ENCODE measurements at places on chromosomes 11 and 22.

GRCh38 chr11:68651208-68651984, 32.9 kb upstream of the GAL start:
- no peak for DNase-seq

GRCh38 chr11:64419257-64419790, 60.4 kb downstream of the RPS6KA4 start:
- DNase-seq: no peak

- no peak for DNase-seq
Measured at GRCh38 chr11:122642971-122643370, 12.6 kb upstream of the UBASH3B start.

DNA sequence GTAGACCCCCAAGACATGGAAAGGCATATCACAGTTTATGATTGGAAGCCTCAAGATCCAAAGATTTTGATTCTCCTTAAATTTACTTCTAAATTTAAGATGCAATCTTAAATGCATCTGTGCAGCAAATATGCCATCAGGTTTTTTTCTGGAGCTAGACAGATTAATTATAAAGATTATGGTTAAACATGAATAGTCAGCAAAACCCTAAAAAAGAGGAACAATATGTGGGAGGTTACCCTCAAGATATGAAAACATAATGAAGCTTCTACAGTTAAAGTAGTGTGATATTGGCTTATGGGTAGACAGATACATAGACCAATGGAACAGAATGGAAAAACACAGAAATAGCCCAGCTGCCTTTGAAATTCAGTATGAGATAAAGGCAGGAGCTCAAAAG, 31.7 kb downstream of the OR8B12 start:
- no peak for DNase-seq

GRCh38 chr11:135027461-135027860, 615.4 kb upstream of the B3GAT1 start:
- peak; percentile 1 for DNase-seq

- no peak for DNase-seq
Measured at GRCh38 chr11:45543808-45544422, 121.5 kb downstream of the CHST1 start.

DNA sequence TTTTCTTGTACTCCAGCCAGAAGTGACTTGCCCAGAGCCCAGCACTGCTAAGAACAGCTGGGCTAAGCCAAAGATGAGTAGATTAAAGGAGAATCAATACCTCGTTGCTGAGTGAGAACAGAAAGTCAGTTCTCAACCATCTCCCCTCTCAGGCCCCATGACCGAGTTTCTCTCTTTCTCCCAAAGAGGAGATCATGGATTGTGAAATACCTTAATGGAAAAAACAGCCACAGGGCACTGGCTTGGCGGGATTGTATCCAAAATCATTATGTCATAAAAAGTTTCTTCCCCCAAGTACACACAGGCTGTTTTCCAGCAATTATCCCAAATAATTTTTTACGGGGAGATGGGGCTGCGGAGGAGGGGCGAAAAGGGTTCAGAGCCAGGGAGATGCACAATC, 111.8 kb upstream of the TMEM45B start:
- DNase-seq: no peak

GRCh38 chr11:44241851-44242250, 68.1 kb downstream of the ALX4 start:
- no peak for DNase-seq

DNA sequence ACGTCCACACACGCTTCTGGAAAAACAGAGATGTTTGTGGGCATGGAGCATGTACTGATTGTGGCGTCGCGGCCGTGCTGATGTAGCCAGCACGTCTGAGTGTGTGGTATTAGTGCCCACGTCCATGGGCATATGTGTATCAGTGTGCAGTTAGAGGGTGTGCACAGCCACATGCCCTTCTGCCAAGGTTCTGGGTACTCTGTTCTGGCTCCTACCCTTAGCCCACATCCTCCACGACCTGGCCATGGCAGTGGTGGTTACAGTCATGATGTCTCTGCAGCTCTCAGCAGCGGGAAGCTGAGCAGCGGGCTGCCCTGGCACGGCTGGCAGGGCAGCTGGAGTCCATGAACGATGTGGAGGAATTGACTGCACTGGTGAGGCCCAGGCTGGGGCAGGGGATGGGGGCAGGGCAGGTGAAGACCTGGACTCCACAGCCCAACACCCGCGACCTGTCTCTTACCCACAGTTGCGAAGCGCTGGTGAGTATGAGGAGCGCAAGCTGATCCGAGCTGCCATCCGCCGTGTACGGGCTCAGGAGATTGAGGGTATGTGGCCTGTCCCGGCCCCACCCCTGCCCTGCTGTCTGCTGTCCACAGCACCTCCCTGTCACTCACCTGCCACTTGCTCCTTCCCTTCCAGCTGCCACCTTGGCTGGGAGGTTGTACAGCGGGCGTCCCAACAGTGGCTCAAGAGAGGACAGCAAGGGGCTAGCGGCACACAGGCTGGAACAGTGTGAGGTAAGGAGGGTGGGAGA, 7.3 kb downstream of the SMTN start:
- DNase-seq: no peak

DNA sequence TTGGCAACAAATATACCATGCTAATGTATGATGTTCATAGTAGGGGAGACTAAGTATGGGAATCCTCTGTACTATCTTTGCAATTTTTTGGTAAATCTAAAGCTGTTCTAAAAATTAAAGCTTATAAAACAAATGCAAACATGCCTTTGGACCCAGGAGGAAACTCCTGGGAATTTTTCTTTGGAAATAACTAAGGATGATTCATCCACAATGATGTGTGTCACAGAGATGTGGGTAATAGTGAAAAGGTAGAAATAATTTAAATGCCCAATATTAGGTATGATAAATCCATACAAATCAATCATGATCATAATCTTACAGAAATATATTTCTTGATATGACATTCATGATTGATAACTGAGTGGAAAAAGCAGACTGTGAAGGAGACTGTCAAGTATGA, 135.8 kb downstream of the TRIM44 start:
- no peak for DNase-seq

GRCh38 chr11:2867722-2868505, 17.7 kb downstream of the CDKN1C start:
- DNase-seq: no peak

DNA sequence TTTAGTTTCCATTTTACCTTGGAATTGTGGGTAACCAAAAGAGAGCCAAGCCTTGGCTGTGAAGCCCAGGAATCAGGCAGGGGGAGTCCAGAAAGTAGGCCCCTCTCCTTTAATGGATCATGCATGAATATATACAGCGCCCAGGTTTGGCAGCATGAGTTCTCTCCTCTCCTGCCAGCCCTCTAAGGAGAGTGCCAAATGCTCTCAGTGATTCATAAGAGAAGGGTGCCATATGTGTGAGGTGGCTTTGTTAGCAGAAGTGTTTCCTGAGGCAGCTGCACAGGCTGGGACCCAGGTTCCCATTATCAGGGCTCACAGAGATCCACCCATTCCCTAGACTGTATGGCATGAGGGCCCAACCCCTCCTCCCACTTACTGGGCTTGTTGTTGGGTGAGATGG, 52.3 kb upstream of the SCUBE2 start:
- DNase-seq: no peak

GRCh38 chr11:100936781-100937180, 192.8 kb downstream of the PGR start:
- no peak for DNase-seq

- DNase-seq: no peak
Measured at GRCh38 chr11:64734811-64735724, 8.9 kb downstream of the RASGRP2 start.

DNA sequence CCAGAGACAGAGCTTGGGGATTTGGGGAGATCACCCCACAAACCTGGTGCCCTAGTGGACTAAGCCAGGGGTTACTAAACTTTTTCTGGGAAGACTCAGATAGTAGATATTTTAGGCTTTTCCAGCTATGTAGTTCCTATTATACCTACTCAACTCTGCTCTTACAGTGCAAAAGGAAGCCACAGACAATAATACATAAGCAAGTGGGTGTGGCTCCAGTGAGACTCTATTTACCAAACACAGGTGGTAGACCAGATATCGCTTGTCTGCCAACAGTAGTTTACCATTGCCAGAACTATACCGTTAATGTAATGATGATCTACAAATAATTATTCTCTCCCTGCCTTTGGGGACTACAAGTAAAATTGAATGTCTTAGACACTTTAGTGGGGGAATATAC, 6.9 kb downstream of the LDHC start:
- no peak for DNase-seq

DNA sequence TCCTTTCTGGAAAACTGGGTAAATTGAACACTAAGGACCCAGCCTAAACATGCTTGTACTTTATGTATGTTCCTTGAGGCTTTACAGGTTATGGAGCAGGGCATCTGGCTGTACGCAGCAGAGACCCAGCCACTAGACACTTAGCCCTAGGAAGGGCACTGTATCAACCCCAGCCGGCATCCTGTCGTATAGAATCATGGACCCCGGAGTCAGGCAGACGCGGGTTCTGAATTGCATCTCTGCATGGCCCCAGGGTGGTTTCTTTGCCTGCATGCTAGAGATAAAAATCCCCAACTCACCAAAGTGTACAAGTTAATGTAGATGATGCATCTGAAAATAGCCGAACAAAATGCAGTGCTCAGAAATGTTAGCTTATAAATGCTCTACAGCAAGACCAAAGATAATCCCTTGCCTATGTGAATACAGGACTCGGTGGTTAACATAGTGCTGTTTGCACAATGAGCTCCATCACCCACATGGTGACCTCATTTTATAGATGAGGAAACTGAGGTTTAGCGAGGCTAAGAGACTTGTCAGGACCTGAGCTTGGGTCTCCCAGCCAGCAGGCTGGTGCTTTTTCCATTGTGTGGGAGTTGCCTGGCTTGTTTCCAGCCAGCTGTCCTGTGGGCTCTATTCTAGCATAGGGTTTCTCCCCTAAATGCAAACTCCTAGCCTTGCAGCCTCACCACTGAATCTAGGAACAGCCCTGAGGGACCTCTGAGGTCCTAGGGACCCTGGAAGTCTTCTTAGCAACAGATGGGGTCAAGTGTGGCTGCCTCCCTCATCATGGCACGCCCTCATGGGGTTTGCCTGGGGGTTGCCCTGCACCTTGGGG, 7.3 kb downstream of the CD6 start:
- DNase-seq: no peak

DNA sequence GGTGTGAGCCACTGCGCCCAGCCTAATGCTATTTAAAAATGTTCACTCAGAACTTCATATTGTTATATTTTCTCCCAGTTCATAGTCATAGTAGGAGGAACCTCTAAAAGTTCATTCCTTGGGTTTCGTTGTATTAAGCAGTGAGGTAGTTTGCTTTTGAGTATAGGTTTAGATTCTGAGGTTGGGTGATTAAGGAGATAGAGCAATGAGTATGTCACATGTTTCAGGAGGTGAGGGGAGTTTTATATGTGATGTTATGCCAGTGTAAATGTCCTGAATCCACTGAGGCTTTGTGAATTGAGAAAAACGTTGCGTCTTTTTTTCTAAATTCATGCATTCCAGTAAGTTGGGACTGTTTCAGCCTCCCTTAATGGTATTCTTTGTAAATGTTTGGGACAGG, 4.2 kb downstream of the UBE2L3 start:
- no peak for DNase-seq

DNA sequence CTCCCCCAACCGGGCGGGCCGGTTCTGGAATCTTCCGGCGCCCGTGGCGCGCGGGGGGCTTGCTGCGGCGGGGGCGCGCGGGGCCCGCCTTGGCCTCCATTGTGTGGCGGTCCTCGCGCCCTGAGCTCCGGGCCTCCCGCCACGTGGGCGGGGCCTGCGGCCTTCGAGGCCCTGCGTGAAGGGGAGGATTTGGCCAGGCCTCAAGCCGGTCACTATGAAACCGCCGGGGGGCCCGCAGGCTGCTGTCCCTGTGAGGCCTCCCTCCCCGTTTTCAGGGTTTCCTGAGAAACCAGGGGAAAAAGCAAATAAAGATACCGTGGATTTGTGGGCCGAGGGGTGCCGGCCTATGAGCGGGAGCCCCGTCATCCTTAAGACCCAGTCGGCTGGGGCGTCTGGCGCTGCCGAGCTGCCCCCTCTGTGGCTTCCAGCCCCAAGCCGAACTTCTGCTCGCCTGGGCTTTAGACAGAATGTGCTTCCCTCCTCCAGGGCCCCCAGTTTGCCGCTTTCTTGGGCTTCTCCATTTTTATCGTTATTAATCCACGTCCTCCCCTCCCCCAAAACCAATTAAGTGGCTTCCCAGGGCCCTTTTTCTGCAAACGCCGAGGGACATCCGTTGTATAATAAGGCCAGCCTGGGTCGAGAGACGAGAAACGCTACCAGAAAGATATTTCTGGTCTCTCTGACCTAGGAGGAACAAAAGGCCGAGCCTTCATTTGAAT, 602 bp downstream of the EWSR1 start:
- peak; percentile 39 for DNase-seq

GRCh38 chr11:115528225-115528624, 24.0 kb upstream of the CADM1 start:
- no peak for DNase-seq

- no peak for DNase-seq
Measured at GRCh38 chr11:35006389-35007128, 90.1 kb downstream of the PDHX start.

GRCh38 chr22:23245045-23245798, 64.9 kb downstream of the BCR start:
- DNase-seq: no peak

GRCh38 chr11:109015283-109015682, 350.4 kb downstream of the DDX10 start:
- no peak for DNase-seq

GRCh38 chr22:29907753-29908515, 25.0 kb downstream of the MTMR3 start:
- peak; percentile 91 for DNase-seq

DNA sequence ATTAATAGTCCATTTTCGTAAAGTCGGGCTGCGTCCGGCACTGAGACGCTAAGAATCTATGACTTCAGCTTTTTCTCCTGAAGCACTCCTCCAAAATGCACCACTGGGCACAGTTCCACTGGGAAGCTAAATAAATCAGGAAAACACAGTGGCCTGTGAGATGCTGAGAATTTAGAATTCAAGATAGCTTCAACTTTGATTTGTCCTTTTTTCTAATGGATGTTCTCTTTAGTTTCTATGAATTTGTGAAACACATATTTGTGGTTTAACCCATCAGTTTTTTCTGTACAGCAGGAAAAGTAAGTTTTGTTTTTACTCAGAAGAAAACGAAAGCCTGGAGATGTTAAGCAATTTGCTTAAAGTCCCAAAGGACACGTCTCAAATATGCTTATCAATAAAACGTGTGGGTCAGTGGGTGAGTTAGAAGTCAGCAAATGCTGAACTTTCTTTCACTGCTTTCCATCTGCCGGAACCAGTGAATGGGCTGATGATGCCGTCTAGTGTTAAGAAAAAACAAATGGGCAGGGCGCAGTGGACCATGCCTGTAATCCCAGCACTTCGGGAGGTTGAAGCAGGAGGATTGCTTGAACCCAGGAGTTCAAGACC, 40.7 kb upstream of the CLMP start:
- no peak for DNase-seq

- no peak for DNase-seq
Measured at GRCh38 chr22:48135592-48135991, 1373.1 kb downstream of the TBC1D22A start.

DNA sequence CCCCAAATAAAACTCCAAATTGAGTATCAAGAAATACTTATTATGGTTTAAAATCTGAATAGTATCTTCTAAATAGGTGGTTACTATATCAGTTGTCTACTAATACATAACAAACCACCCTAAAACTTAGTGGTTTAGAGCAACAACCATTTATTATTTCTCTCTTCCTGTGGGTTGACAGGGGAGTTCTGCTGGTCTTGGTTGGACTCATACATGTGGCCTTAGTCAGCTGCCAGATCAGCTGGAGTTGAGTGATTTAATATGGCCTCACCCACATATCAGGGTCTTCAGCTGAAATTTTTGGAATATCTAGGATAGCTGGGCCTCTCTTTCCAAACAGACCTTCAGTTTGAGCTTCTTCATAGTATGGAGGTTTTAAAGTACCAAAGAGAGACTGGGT, 34.5 kb downstream of the C11orf65 start:
- no peak for DNase-seq

All from retinal pigment epithelial cell (primary cell).